ENCODE measurements at places on chromosomes 4 and X.

GRCh38 chr4:177351622-177352244, 42.1 kb downstream of the NEIL3 start:
- DNase-seq: no peak

- DNase-seq: no peak
Observed at GRCh38 chrX:40018041-40018440, 79.7 kb downstream of the BCOR start.

GRCh38 chrX:51598899-51599298, 19.8 kb downstream of the CENPVL3 start:
- no peak for DNase-seq

DNA sequence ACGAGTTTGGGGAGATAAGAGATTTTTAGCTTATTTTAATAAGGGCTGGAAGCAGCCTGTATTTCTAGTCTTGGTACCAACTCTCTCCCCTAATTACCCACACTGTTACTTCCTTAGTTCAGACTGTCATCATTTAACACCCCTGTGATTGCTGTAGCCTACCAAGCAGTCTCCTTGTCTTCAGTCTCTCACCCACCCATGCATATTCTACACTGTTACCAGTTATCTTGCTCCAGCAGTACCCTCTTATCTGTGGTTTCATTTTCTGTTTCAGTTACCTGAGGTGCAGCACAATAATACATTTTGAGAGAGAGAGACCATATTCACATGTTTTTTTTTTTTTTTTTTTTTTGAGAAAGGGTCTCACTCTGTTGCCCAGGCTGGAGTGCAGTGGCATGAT, 80.2 kb downstream of the DIAPH2 start:
- no peak for DNase-seq

DNA sequence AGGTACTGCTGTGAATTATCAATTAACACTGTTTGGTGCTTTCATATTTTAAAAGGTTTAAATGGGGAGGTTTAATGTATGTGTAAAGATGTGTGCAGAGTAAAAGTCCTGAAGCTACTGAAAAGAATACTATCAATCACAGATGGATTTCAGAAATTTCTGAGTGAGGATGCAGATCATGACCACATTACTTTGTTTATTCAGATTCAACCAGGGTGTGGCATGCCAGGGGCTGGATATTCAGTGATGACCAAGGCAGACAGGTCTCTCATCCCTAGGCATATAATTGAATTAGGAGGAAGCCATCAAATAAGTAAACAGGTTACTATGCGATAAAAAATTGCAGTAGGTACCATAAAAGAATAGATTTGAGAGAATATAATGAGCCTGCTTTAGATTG, 28.0 kb upstream of the ANKRD50 start:
- no peak for DNase-seq

- no peak for DNase-seq
Observed at GRCh38 chr4:13355111-13355880, 128.8 kb downstream of the RAB28 start.

DNA sequence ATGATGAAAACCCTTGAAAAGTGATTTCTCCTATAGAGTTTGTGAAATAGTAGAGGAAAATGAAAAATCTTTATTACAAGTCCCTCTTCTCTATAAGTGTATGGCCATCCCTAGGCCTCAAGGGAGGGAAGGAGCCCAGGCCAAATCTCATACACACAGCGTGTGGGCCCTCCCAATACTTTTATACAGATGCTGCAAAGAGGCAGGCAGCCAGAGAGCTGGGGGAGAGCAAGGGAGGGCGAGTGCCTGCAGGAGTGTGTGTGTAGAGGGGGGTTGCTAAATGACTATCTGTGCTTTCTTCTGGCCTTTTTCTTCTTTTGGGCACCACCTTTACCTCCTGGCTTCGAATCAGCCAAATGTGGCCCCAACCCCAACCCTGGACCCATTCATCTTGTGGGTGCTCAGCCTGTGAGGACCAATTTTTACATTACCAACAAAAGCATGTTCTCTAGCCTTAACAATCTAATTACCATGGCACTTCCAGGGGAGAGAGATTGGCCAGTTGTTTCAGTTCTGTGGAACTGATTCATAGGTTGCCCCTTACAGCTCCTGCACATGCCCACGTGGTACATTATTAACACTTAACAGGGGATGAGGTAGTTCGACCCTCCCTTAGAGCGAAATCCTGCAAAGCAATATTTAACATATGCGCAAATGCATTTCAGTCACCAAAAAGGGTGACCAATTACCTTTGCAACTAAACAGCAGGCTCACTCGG, 2.0 kb downstream of the GPC3 start:
- no peak for DNase-seq

DNA sequence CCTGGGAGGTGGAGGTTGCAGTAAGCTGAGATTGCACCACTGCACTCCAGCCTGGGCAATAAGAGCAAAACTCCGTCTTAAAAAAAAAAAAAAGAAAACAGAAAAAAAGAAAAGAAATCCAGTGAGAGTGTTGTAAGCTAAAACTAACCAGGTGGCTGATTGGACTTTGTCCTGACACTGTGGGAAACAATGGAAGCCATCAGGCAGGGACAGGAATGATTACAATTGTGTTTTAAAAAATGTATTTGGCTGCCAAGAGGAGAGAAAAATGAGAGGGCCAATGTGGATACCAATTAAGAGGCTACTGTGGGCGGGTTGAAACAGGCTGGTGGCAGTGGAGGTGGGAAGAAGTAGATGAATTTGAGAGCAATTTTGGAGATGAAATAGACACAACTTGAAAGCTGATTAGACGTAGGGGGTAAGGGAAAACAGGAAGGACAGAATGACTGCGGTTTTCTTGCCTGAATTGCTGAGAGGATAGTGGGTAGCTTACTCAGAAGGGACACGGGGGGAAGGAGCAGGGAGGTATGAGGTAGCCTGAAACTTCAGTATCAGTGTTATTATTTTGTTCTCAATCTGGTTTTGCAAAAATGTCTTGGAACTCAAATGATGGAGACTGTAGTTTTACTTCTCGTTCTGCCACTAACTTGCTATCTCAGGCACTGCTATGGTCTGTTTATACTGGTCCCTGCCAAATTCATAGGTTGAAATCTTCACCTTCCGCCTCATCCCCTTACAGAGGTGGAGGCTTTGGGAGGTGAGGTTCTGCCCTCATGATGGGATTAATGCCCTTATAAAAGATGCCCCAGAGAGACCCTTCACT, 45.6 kb upstream of the CHRNA9 start:
- peak; percentile 59 for DNase-seq

DNA sequence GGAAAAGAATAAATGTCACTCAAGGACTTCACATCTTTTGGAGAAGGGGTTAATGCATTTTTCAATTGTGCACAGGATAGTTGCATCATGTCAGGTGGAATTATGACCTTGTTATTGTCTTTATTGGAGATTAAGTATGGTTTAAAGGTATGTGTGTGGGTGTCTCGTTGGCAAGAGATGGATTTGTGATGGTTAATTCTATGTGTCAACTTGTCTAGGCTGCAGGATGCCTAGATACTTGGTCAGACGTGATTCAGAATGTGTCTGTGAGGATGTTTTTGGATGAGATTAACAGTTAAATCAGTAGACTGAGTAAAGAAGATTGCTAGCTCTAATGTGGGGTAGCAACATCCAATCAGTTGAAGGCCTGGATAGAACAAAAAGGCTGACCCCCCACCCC, 42.2 kb upstream of the HSD17B10 start:
- no peak for DNase-seq

GRCh38 chr4:77701121-77701520, 95.5 kb downstream of the CXCL13 start:
- DNase-seq: no peak

DNA sequence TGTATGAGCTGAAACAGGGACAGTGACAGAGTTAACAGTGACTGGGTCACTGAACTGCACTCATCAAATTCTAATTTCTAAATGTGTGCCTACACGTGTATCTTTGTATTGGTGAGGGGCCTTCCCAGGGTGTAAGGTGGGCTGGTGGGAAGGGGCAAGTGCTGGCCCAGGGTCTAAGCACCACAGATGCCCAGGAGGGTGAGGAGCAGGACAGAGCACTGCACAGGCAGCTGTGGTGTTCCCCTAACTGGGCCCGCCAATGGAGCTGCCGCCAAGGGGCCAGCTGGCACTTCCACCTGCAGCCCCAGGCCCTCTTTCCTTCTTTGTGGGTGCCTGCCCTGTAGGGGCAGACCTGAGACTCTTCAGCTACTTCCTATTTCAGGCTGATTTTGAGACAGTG, 349.9 kb downstream of the ARHGAP10 start:
- no peak for DNase-seq

DNA sequence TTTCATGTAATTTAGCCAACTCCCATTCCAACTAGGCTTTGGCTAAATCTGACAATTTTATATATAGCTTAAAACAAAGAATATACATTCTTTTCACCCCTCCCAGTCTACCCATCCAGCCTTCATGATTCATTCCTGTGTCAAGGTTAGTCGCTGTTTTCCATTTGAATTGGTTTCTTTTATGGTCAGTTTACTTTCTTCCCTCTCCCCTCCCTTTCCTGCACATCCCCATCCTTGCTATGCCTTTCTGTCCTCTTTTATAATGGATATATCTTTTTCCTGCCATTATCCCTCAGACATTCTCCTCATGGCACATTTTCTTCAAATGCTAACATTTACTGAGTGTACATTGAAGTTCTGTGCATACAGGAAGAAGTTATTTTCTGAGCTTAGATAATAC, 4.7 kb downstream of the ZXDB start:
- DNase-seq: no peak

GRCh38 chr4:80386281-80386886, 50.9 kb downstream of the CFAP299 start:
- DNase-seq: no peak

DNA sequence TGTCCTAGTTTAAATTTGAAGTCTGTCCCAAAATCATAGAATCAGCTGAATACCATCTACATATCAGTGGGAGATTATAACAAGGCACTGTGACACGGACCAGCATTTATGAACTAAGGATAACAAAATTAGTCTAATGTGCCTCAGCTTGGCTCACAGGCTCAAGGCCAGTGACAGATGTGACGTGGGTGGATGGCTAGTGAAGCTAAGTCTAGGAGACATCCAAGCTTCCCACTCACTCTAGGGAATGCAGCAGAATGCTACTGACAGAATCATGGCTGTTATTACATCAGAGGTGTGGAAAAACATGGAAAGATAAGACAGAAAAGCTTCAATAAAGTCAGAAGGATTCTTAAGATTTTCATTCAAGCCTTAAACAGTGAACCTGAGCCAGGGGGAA, 329.9 kb downstream of the NAF1 start:
- no peak for DNase-seq

- no peak for DNase-seq
Observed at GRCh38 chr4:185813133-185813532, 1.1 kb upstream of the SORBS2 start.

DNA sequence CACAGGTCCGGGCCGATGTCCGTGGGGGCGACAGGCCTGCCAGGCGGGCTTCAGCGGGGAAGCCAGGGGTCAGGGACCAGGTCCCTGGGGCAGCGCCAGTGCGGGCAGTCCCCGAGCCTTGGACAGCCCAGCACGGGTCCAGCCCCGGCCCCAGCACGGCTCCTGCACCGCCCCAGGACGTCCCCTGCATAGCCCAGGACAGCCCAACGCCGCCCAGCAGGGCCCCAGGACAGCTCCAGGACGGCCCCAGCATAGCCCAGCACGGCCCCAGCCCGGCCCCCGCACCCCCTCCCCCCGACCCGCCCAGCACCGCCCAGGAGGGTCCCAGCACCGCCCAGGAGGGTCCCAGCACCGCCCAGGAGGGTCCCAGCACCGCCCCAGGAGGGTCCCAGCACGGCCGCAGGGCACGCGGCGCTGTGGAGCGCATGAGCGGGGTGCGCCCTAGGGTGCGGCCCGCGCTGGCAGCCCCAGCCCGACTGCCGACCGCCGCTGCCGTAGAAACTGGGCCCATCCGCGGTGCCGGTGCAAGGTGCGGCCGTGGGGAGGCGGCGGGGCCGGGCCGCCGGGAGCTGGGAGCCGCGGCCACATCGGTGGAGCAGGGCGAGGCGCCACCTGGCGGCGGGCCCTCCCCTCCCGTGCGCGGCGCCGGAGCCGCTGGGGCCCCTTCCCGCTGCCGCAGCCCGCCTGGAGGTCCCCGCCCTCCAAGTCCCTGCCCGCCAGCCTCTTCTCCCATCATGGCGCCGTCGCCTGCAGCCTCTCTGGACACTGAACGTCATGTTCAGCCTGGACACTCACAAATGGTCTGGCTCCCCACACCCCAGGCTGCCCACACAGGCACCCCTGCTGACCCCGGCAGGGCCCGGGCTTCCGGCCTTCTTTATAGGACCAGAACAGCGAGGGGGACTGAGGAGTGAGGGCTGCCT, 106.8 kb upstream of the NKX1-1 start:
- DNase-seq: peak; percentile 14
